Activated T-cell treated with anti-CD3 and anti-CD28 coated beads, Interleukin-2, amount 50 U/mL, for 4 hours (primary cell): ENCODE measurements at places on chromosomes 6 and 20.

DNA sequence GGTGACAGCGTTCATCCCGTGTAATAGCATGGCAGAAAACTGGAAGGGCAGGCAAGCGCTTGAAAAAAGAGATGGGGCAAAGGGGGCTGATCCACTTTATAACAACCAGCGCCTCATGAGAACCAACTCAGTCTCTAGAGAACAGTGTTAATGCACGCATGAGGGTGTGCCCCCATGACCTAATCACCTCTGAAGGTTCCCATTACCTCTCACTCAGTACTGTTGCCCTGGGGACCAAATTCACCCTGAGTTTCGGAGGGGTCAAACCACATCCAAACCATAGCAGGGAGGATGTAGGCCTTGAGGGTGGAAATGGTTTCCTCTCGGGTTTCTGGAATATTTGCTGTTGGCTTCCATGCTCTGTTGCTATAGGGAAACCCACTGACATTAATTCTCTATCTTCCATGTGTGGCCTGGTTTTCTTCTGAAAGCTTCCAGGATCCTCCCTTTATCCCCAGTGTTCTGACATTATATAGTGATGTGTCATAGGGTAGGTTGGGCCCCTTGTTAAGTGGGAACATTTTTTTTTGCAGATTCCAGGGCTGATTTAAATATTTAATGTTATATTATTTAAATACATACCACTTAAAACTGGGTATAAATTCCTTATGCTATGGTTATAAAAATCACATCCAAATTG lies 65.2 kb downstream of the PPP1R14C start:
- no peak for DNase-seq

GRCh38 chr20:22775671-22776139 lies 191.3 kb upstream of the FOXA2 start:
- no peak for DNase-seq

DNA sequence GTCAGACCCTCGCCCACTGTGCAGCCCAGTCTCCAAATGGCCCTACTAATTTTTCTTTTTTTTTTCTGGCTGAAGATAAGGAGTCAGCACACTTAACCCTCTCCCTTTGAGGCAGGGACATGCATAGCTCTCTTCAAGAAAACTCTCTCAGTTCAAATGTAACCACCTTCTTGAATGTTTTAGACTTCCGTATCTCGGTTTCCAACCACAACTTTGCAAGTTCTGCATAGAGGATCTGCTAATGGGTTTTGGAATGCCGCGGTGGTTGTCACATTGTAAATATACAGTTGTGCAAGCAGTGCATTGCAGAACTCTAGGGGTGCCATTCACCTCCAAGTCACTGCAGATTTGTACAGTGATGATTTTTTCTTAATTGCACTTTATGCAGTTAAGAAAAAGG lies 59.4 kb upstream of the SLC35B3 start:
- no peak for DNase-seq

- no peak for DNase-seq
Observed at GRCh38 chr20:9474835-9475415, 39.5 kb upstream of the LAMP5 start.

- DNase-seq = no peak
Observed at GRCh38 chr20:4633379-4633778, 88.3 kb upstream of the PRND start.

DNA sequence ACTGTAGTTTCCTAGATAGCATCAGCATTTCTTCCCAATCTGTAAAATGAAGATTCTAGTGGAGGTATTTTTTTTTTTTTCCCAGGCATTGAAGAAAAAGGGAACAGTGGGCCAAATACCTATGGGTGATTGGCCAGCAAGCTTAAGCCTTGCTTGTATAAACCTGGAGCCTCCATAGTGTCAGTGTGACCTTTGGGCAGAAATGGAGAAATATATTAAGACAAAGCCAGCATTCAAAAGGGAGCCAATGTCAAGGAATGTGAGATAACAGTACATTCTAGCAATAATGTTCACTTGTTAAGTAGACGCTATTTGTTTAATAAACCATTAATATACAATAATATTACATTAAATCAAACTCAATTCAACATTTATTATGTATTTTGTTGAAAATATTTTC lies 275.4 kb downstream of the FOXA2 start:
- DNase-seq = no peak

DNA sequence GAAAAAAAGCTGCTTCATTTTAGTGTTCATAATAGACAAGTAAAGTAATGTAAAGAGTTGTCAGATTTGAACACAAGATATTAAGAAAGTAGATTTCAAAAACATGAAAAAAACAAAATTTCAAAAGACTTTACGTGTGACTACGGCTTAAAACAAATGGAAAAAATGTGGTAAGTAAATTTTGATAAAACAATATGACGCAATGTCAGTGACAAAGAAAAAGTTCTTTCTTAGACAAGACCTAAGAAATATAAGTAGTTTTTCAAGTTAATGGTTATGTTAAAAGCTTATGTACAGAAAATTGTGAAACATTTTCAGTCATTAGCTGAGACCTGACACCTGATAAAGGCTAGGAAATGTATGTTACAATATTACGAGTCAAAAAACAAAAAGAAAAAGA lies 73.7 kb upstream of the EYS start:
- no peak for DNase-seq

DNA sequence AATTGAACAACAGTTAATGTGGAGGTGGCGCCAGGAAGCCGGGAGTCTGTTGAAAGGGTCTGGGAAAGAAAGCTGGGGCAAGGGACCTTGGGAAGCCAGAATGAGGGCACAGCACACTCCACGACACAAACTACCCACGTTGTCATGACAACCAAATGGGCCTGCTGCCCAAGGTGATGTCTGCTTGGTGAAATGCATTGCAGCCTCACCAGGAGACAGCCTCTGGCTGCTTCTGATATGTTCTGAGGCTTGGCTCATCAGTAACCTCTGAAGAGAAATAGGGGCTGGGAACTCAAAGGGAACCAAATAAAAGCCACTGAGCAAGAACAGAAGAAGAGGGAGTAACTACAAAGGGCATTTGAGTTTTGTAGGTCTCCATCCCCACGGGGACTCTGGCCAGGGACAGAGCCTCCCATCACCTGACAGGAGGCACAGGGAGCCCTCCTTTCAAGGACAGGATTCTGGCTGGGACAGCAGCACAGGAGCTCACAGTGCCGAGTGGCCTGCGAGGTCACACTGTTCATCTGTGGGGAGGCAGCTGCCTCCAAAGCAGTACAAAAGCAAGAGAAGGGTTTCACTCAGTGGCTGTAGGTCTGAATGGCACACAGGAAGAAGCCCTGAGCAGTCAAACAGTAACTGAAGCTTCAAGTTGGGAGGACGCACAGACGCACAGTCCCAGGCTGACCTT lies 44.6 kb upstream of the KCNK16 start:
- no peak for DNase-seq

DNA sequence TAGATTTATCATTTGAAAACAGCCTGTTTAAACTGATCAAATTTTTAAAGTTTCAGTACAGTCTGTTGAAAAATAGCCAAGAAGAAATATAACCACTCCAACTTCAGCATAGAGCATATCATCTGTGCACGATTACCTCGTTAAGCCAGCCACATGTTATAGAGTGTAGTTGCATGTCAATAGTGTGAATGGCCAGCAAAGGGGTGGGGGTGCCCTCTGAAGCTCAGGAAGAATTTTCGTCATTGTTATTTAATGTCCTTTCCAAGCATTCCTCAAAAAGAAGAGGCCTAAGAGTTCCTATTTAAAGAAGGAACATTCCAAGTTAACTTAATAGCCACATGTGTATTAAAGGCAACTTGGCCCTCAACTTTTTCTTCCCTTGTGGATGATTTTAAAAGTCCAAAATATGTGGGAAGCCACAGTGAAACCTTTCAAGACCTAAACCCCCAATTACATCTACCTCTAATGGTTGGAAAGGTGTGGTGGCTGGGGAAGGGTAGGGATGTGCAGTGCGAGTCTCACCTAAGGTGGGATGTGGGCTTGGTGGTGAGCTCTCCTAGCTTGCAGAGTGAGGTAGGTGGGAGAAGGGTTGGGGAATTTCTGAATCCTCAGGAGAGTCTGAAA lies 1.8 kb upstream of the CCN2 start:
- no peak for DNase-seq
